ENCODE measurements at places on chromosomes 12 and 14. TPM values are rescaled to one million over a fixed set of nuclear protein-coding genes. Genes with fewer than 3 reads are reported as not detected.

- no peaks in the 10 kb centered on the region for H3K36me3 ChIP-seq
- H3K27me3 ChIP-seq = no peaks in the 10 kb centered on the region
- DNase-seq = no peak
- H3K4me3 ChIP-seq = no peak overlapping the region
- no peak overlapping the region for H3K27ac ChIP-seq
Observed at GRCh38 chr14:49052521-49052920, 533.7 kb downstream of the RPS29 start.

- no peak for DNase-seq
- peaks cover 10% of the 10 kb centered on the region for H3K4me1 ChIP-seq
- no peak overlapping the region for H3K27ac ChIP-seq
- H3K4me3 ChIP-seq = no peak overlapping the region
Observed at GRCh38 chr14:100533656-100534485, 53.3 kb downstream of the BEGAIN start.

DNA sequence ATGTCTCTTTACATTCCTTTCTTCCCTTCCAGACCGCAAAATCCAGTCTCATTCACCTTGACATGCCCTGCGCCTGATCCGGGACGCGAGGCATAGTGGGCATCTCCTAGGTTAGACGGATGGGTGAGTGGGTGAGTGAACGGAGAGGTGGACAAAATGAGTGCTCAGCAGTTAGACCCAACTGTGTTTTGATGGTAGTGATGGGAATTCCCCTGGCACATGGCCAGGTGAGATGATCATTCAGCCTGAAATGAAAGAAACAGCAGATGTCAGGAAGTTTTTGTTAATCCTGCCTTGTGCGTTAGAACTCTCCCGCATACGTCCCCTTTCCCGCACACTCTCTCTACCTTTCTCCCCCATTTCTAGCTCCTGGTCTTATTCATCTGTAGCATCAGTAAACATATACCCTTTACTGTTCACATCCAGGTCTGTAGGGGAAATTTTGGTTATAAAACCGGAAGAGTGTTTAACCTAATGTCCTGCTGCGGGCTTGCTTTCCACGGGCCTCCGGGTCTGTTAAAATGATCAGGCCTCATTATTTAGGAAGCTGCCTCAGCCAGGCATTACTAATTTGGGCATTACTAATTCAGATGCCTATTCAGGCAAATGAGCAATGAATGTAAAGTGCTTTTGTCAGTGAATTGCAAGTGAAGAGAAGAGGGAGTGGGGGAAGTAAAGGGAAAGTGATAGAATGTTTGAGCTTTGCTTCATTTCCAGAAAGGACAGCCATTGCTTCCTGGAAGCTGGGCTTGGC, 172.8 kb downstream of the ETV6 start:
- no peak overlapping the region for H3K4me3 ChIP-seq
- peaks cover 3% of the 10 kb centered on the region for H3K36me3 ChIP-seq
- DNase-seq = no peak
- peaks cover 13% of the 10 kb centered on the region for H3K4me1 ChIP-seq

- H3K27ac ChIP-seq = no peak overlapping the region
- no peak for DNase-seq
- H3K4me3 ChIP-seq = no peak overlapping the region
- peaks cover 89% of the 10 kb centered on the region for H3K27me3 ChIP-seq
Observed at GRCh38 chr14:28758885-28759652, 7.5 kb upstream of the FOXG1 start.

TMTC2 gene
- polyA plus RNA-seq = 3.7 TPM

ZNF384 gene
- polyA plus RNA-seq = 44.0 TPM

GRCh38 chr14:36818794-36819384, 157.2 kb downstream of the PAX9 start:
- no peak overlapping the region for H3K27ac ChIP-seq
- H3K36me3 ChIP-seq = no peaks in the 10 kb centered on the region
- H3K4me1 ChIP-seq = peaks cover 24% of the 10 kb centered on the region
- H3K27me3 ChIP-seq = no peaks in the 10 kb centered on the region
- DNase-seq = no peak
- H3K4me3 ChIP-seq = no peak overlapping the region

EXOC3L4 gene
- polyA plus RNA-seq = not detected

All from keratinocyte (primary cell).